ENCODE measurements at places on chromosomes 12 and 14. TPM values are rescaled to one million over a fixed set of nuclear protein-coding genes. Genes with fewer than 3 reads are reported as not detected.

DNAJC22 gene
- 45.7 TPM for total RNA-seq

JAG2 gene
- total RNA-seq: 8.2 TPM

COQ5 gene
- total RNA-seq: 29.5 TPM

APOF gene
- total RNA-seq: not detected

TAOK3 gene
- 52.8 TPM for total RNA-seq

TTC6 gene
- 9.2 TPM for total RNA-seq

RAB2B gene
- 29.1 TPM for total RNA-seq

FBLN5 gene
- total RNA-seq: 18.6 TPM

TAS2R10 gene
- 0.39 TPM for total RNA-seq

KRT72 gene
- total RNA-seq: not detected

DEGS2 gene
- total RNA-seq: 6.2 TPM

LRRC10 gene
- total RNA-seq: not detected

ACSM4 gene
- not detected for total RNA-seq

RPGRIP1 gene
- not detected for total RNA-seq

CFAP54 gene
- total RNA-seq: 1.9 TPM

KITLG gene
- total RNA-seq: 37.4 TPM

SLC2A13 gene
- 41.8 TPM for total RNA-seq

RDH12 gene
- total RNA-seq: not detected

EXD2 gene
- total RNA-seq: 27.2 TPM

TMTC1 gene
- total RNA-seq: 49.1 TPM

MBIP gene
- 21.4 TPM for total RNA-seq

GPRC5D gene
- not detected for total RNA-seq

Measured in mucosa of descending colon (tissue), 3 donors.